HepG2 (cell line): ENCODE measurements at places on chromosomes 5 and 9. TPM values are rescaled to one million over a fixed set of nuclear protein-coding genes. Genes with fewer than 3 reads are reported as not detected.

- H3K4me1 ChIP-seq: no peaks in the 10 kb centered on the region
- DNase-seq: no peak
- H3K4me3 ChIP-seq: peak within 1 kb of the TSS; percentile 49
- H3K36me3 ChIP-seq: no peaks in the 10 kb centered on the region
- no peaks in the 10 kb centered on the region for H3K27me3 ChIP-seq
Measured at GRCh38 chr5:115601701-115602590, at the start of gene TICAM2. Gene TICAM2 (minus strand): TSS chr5:115602479. CDS start chr5:115581256, 21,223 bp downstream.

Gene OBP2B
- not detected in 2 replicates for total RNA-seq

DNA sequence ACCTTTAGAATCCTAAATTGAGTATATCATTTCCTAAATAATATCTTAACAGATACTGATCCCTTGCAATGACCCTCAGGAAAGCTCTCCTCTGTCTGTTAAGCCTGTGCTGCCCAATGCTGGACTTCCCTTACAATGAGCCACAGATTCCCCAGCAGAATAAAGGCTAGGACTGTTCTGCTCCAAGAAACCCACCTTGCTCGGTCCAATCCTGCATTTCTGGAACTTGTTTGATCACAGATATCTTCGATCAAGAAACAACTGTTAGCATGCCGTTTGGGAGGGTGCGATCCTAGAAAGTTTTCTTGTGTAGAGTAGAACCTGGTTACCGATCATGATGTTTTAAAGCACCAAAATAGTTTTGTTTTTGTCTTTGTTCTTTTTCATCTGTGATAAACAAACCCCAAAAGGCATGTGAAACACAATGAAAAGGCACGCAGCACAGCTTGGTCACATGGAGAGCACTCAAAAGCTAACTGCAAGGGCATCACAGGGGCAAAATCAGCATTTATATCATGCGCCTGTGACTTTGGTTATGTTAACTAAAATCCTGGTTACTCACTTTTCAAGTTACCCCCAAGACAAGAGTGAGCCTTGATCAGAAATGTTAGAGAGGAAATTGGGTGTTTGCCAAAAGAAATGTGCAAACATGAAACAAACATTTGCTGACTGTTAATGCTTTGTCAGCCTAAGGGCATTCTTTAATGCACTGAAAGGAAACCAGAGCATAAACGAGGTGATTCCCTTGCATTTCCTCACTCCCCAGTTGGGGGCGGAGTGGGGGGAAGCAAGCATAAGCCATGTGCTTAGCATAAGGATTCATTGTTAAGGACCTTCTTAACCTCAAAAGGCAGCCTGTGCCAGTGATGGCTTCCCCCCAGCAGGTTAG lies 61.9 kb upstream of the ADAMTS16 start:
- H3K4me1 ChIP-seq: no peaks in the 10 kb centered on the region; the same call in 1 of the 2 replicates
- no peak for DNase-seq
- no peak overlapping the region for H3K27ac ChIP-seq
- H3K36me3 ChIP-seq: no peaks in the 10 kb centered on the region
- peaks cover 8% of the 10 kb centered on the region; the same call in 1 of the 3 replicates for H3K27me3 ChIP-seq
- no peak overlapping the region for H3K4me3 ChIP-seq

Gene OTP
- not detected in 2 replicates for total RNA-seq

DNA sequence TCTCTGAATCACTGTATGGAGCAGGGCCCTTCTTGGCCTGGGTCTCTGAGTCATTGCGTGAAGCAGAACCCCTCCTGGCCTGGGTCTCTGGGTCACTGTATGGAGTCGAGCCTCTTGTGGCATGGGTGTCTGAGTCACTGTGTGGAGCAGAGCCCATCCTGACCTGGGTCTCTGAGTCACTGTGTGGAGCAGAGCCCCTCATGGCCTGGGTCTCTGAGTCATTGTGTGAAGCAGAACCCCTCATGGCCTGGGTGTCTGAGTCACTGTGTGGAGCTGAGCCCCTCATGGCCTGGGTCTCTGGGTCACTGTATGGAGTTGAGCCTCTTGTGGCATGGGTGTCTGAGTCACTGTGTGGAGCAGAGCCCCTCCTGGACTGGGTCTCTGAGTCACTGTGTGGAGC lies 94.0 kb upstream of the RAPGEF1 start:
- no peaks in the 10 kb centered on the region for H3K36me3 ChIP-seq
- peaks cover 62% of the 10 kb centered on the region; the same call in 2 of the 3 replicates for H3K27me3 ChIP-seq
- no peak overlapping the region for H3K4me3 ChIP-seq
- DNase-seq: no peak

DNA sequence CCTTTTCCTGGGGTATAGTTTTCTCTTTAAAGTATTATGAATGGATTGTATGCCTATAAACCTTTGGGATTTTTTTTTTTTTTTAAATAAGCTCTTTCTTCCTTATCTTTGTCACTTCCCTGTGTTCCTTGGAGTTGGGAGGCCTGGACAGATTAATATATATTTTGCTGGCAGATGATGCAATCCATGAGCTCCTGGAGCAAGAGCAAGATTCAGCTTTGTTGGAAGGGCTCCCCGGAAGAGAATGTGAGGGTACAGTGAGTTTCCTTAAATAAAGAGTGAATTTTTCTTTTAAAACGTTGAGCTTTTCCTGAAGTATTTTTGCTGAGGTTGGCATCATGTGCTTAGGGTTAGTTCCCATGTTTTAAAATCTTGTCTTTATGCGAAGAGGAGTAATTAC lies 98.7 kb upstream of the SLC28A3 start:
- no peaks in the 10 kb centered on the region for H3K36me3 ChIP-seq
- H3K27me3 ChIP-seq: no peaks in the 10 kb centered on the region
- no peaks in the 10 kb centered on the region for H3K4me1 ChIP-seq
- no peak overlapping the region for H3K4me3 ChIP-seq

- no peaks in the 10 kb centered on the region for H3K36me3 ChIP-seq
- no peak overlapping the region for H3K27ac ChIP-seq
- H3K27me3 ChIP-seq: peaks cover 7% of the 10 kb centered on the region
- DNase-seq: no peak
- no peak overlapping the region for H3K4me3 ChIP-seq
Measured at GRCh38 chr5:73312872-73313510, 135.6 kb downstream of the FOXD1 start.

- no peak overlapping the region for H3K4me3 ChIP-seq
- H3K27ac ChIP-seq: no peak overlapping the region
- no peaks in the 10 kb centered on the region for H3K27me3 ChIP-seq
- peaks cover 7% of the 10 kb centered on the region for H3K4me1 ChIP-seq
- no peak for DNase-seq
Measured at GRCh38 chr5:137575847-137576246, 76.7 kb upstream of the SPOCK1 start.

DNA sequence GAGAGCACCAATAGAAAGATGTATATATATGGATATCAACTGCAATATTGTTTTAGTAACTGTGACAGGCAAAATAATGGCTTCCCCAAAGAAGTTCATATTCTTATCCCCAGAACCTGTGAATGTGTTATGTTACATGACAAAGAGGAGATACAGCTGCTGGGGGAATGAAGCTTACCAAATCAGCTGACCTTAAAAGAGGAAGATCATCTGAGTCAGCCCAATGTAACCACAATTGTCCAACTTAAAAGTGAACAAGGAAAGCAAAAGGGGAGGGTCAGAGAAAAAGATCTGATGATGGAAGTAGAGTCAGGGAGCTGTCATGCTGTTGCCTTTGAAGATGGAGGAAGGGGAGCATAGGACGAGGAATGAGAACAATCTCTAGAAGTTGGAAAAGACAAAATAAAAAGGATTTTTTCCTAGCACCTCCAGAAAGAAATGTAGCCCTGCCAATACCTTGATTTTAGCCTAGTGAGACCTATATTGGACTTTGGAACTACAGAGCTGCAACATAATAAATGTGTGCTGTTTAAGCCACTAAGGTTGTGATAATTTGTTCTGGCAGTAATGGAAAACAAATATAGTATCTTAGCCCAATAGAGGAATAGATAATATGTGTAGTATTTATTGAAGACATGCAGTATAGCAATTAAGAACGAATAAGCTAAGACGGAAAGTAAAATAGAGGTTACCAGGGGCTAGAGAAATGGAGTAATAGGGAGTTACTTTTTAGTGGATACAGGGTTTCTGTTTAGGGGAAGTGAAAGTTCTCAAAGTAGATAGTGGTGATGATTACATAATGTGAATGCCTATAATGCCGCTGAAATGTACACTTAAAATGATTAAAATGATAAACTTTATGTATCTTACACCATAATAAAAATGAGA lies 115.9 kb downstream of the PIK3R1 start:
- DNase-seq: peak; percentile 7
- no peak overlapping the region for H3K4me3 ChIP-seq
- no peaks in the 10 kb centered on the region for H3K4me1 ChIP-seq
- H3K36me3 ChIP-seq: no peaks in the 10 kb centered on the region
- H3K27ac ChIP-seq: no peak overlapping the region

Gene PTGER4
- total RNA-seq: 0.11 TPM in 1 of 2 replicates, not detected in the other

Gene F2R
- 4.6 and 8.3 TPM in 2 replicates for total RNA-seq

Gene PRRT1B
- not detected in 2 replicates for total RNA-seq

Gene GLRA1
- total RNA-seq: not detected in 2 replicates

Gene LCN1
- total RNA-seq: not detected in 2 replicates

GRCh38 chr5:153655201-153655510 lies 164.7 kb downstream of the GRIA1 start:
- peaks cover 17% of the 10 kb centered on the region for H3K4me1 ChIP-seq
- no peak overlapping the region for H3K4me3 ChIP-seq
- H3K36me3 ChIP-seq: no peaks in the 10 kb centered on the region
- no peaks in the 10 kb centered on the region for H3K27me3 ChIP-seq

DNA sequence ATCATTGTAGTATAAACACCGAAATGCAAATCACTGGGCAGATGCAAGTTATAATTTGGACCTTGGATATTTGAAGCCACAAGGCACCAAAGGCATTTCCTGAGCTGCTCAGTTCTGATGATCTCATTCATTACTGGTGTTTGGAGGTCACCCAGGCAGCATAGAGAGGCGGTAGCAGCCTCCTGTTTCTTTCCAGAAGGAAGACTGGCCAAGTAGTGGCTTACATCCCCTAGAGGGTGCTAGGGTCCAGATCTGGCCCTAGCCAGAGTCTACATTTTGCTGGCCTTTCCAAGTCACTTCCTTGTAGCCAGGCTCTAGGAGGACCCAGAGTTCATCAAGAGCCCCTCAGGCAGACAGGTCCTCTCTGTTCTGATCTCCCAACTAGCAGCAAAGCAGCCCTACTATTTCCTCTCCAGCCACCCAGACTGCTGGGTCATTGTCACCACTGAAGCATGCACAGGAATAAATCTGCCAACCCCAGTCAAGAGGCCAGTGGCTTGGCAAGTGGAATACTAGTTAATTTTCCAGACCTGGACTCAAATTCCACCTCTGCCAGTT lies 33.4 kb upstream of the TTC1 start:
- H3K27me3 ChIP-seq: peaks cover 31% of the 10 kb centered on the region
- H3K4me1 ChIP-seq: no peaks in the 10 kb centered on the region
- no peak overlapping the region for H3K27ac ChIP-seq

- no peak overlapping the region for H3K4me3 ChIP-seq
- peaks cover 22% of the 10 kb centered on the region for H3K4me1 ChIP-seq
- no peak for DNase-seq
- H3K27me3 ChIP-seq: peaks cover 55% of the 10 kb centered on the region
Measured at GRCh38 chr9:131008086-131008485, 888 bp upstream of the LAMC3 start.

- H3K27me3 ChIP-seq: peaks cover 6% of the 10 kb centered on the region; the same call in 2 of the 3 replicates
- H3K36me3 ChIP-seq: no peaks in the 10 kb centered on the region
- DNase-seq: no peak
Measured at GRCh38 chr5:142644640-142645361, 41.1 kb downstream of the FGF1 start.

DNA sequence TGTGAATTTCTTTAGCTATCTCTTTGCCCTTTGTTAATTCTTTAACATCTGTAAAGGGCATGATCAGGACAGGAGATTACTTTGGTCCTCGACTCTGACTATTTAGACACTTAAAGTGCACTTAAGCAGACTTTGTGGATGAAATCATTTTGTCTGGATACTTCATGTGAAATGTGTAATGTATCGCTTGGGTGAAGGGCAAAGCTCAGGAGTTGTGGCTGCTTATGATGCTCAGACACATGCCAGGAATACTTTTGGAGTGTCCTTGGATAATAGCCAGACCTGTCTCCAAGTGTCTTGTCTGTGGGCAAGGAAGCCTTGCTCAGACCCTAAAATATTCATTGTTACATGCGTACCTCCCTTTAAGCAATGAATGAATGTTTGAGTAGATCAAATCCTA lies 87.8 kb downstream of the RAI14 start:
- H3K36me3 ChIP-seq: no peaks in the 10 kb centered on the region
- no peak overlapping the region for H3K27ac ChIP-seq
- peaks cover 14% of the 10 kb centered on the region; the same call in 1 of the 2 replicates for H3K4me1 ChIP-seq
- no peak for DNase-seq

DNA sequence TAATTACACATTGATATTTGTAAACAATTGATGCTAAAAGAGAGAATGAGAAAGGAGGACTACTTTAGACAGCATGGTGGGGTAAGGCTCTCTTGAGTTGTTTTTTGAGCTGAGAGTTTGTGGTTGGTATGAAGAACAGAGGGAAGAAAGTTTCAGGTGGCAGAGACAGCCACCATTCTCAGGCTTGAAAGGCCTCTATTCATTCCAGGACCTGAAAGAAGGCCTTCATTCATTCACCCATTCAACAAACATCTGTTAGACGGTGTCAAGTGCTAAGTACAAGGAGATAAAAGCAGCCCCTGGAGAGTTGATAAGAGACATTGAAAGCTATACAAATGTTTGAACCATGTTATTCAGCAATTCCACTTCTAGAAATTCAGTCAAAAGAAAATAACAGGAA lies 21.7 kb upstream of the ADAM19 start:
- H3K36me3 ChIP-seq: no peaks in the 10 kb centered on the region
- no peaks in the 10 kb centered on the region for H3K4me1 ChIP-seq
- H3K27ac ChIP-seq: no peak overlapping the region

GRCh38 chr9:104322596-104322995 lies 181.5 kb upstream of the OR13F1 start:
- no peaks in the 10 kb centered on the region for H3K36me3 ChIP-seq
- no peak overlapping the region for H3K27ac ChIP-seq
- H3K4me1 ChIP-seq: no peaks in the 10 kb centered on the region
- DNase-seq: no peak
- H3K27me3 ChIP-seq: no peaks in the 10 kb centered on the region
- H3K4me3 ChIP-seq: no peak overlapping the region

Gene NCS1
- total RNA-seq: 6.1 and 6.9 TPM in 2 replicates

Gene ADGRD2
- total RNA-seq: not detected in 2 replicates

Gene TRIM36
- total RNA-seq: 2.0 and 2.4 TPM in 2 replicates

DNA sequence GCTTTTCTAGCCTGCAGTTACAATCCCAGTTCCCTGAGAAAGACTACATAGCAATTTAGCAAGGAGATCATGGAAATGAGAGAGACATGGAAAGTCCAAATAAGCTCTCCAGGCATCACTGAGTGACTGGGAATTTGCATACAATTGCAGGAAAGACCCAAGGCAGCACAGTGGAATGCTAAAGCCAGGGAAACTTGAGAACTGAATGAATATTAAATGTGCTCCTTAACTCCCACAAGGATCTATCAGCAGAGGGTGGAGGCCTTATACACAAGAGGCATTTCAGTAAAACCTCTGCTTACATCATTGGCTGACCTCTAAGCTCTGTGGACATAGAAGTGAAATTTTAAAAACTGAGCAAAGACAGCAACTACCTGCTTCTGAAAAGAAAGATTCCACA lies 355.6 kb upstream of the DAB2 start:
- H3K4me3 ChIP-seq: no peak overlapping the region
- H3K27ac ChIP-seq: no peak overlapping the region
- no peaks in the 10 kb centered on the region for H3K36me3 ChIP-seq
- no peaks in the 10 kb centered on the region for H3K4me1 ChIP-seq
- H3K27me3 ChIP-seq: no peaks in the 10 kb centered on the region

Gene SERINC5
- 22.8 and 23.1 TPM in 2 replicates for total RNA-seq

Gene MRPL36
- total RNA-seq: 113 and 135 TPM in 2 replicates

Gene ALDH1A1
- total RNA-seq: 439 and 686 TPM in 2 replicates

- DNase-seq: no peak
- H3K27ac ChIP-seq: no peak overlapping the region
- H3K4me1 ChIP-seq: no peaks in the 10 kb centered on the region
- H3K27me3 ChIP-seq: no peaks in the 10 kb centered on the region
Measured at GRCh38 chr5:89028595-89029285, 145.8 kb upstream of the MEF2C start.
